ENCODE measurements at places on chromosomes 11 and 22.
A peak's percentile ranks its signal among the peaks of the same experiment; 100 is the strongest.

GRCh38 chr11:95067039-95067840 is 521 bp downstream of the SRSF8 start:
- DNase-seq, result peak; percentile 52

- DNase-seq, result no peak
Observed at GRCh38 chr11:78044706-78045105, 19.0 kb upstream of the THRSP start.

DNA sequence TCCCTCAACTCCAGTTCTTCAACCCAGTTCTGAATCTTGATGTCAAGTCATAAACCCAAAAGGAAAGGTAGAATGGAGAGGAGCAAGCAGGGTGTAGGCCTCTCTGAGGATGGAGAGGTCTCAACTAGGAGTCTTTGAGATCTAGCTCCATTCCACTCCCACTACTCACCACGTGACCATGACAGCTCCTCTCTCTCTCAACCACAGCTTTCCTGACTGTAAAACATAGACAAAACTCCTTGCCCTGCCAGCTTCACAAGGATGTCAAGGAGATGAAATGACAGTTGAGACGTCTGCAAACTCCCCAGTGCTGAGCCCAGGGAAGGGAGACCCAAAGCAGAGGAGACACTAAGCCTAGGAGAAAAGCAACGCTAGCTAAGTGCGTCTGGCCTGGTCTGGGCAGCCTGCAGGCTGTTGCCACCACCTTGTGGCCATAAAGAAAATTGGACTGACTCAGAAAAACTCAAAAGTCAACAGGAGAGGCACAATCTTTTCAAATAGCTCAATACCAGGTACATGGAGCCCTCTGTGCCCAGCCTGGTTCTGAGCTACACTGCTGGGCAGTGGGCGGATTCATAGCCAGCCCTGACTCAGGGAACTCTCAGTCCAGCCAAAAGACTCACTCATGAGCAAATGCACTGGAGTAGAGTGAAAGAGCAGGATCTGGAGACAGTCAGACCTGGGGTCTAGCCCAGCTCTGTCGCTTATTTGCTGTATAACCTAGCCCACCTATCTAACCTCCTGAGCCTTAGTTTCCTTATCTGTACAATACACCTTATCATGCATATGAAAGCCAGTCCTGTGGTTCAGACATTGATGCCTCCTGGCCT is 3.4 kb downstream of the CLPB start:
- DNase-seq, result peak; percentile 7

- DNase-seq, result no peak
Observed at GRCh38 chr11:69114811-69115523, 40.8 kb upstream of the SMIM38 start.

DNA sequence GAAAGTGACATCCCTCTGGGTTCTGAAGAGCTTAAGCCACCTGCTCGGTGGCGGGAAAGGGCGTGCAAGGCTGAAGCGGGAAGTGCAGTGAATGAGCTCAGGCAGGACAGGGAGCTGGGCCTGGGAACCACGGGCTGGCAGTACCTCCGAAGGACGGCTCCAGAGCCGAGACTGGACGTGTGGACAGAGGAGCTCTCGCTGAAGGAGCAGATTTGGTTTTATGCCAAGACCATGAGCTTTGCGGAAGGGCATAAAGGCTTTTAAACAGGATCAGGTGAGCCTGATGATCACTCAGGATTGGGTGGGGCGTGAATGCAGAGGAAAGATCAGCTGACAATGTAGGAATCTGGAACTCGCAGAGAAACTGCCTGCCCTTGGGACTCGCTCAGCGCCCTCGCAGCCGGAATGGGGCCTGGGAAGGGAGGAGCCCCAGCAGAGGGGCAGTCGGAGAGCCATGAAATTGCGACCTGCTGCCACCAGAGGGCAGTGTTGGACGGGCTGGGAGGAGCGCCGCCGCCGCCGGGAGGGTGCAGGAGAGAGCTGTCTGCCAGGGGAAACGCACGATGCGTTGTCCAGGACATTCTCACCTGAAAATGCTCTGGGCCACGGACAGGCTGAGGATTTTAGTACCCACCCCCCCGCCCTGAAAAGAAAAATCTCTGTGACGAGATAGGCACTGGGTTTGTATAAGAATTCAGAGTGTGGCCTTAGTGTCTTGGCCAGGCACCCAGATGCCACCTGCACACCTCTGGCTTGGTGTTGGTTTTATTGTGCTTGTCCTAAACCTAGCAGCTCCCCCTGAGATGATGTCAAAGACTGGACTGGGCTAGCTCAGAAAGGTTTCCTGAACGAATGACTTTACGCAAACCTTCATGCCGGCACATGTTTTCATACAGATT is 324.4 kb downstream of the NTM start:
- DNase-seq, result peak; percentile 5

- DNase-seq, result no peak
Observed at GRCh38 chr11:57315491-57315890, 9.3 kb downstream of the TNKS1BP1 start.

GRCh38 chr11:127109796-127110480 is 109.4 kb upstream of the KIRREL3 start:
- no peak for DNase-seq
